Posterior vena cava (tissue), 2 donors: ENCODE measurements at places on chromosomes 3 and 15.
A peak's percentile ranks its signal among the peaks of the same experiment; 100 is the strongest.

DNA sequence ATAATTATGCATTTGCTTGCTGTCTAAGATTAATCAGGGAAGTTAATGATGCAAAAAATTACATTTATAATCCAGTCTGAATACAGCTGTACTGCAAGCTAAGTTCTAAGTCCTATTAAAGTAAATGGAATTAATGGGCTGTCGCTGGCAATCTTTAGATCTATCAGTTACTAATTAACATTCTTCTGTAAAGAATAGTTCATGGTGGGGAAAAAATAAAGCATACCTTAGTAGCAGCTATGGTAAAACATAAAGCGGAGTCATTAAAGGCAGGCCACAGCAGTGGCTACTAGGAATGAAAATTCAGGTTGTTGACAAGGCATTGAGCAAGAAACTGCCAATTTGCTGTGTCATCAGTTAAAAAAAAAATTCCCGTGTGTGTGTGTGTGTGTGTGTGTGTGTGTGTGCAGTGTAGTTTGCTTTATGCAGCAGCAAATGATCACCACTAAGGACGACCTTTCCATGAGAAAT lies 129.8 kb downstream of the ZNF385D start:
- DNase-seq = no peak

DNA sequence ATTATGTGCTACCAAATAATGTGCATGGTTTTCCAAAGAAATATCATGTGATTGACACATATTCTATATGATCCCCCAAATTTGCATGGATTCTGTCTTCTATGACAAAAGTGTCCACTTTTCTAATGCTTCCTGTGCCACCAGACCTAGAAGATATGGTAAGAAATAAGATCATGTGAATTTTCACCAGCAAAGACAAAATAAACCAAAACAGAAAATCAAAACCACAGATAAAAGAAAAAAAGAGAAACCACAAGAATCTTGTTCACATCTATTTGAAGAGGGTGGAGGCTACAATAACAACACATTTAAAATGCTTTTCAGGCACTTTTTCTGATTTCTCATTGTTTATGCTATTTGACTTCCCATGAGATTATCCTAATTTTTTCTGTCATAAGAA lies 303.4 kb downstream of the DIPK2A start:
- DNase-seq = no peak

- peak; percentile 87 for DNase-seq
These were observed 44.4 kb downstream of the ADAMTSL3 start for GRCh38 chr15:83698294-83698693.

DNA sequence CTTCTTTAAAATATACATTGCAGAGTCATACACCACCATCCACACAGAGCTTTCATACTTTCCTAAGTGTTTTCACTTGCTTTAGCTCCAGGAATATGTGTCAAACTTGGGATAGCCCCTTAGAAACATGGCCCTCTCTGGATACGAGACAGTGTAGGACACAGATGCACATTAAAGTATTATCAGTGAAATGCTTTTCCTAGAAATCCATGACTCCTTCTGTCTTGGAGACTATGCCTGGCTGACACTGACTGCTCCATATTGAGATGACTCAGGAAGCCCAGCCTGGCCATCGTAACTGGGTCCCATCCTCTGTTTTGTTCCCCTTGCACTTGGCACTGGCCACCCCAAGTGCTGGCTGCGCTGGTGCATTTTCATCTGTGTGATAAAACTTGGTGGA lies 204.8 kb downstream of the PDZRN3 start:
- DNase-seq = no peak

DNA sequence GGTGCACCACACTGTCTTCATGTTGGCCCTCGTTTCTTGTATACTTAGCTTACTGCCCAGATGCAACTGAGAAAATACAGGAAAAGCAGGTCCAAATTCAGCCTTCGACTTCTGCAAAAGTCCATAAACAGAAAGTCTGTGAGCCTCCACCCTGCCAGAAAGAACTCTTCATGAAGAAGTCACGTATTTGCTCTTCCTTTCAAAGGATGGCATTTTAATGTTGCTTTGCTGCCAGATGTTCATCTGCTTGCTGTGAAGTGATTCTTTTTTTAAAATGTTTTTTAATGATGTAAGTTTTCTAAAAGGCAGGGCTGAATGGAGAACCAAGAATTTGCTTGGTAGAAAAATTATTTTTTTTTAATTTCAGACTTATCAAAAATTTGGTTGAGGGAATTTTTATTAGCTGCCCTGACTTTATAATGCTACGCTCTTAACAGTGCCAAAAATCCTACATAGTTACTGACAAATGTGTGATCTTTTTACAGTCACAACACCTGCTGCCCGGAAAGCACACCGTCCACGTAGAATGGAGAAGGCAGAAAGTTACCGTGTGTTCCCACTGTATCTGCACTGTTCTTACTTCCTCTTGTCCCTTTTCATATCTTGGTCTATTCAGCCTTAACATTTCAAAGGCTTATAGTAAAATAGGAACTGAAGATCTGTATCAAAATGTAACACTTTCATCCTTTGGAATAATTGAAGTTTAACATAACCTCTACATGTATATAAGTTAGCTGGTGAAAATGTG lies 136.3 kb downstream of the LRRC28 start:
- no peak for DNase-seq

DNA sequence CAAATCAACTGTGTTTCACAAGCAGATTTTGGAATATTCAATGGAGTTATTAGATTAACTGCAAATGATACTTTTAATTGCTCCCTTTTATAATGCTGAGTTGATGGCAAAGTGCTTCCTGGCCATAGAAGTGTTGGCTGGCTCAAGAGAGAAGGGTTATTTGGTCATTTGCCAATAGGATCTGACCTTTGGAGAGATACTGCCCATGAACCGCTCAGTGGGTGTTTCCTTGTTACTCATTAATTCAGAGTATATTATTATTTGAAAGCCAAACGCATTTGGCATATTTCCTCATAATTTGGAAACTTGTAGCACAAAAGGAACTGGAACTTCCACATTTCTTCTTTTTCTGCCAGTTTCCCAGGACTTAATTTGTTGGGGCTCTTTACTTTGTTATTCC lies 234.7 kb downstream of the CDIN1 start:
- no peak for DNase-seq

DNA sequence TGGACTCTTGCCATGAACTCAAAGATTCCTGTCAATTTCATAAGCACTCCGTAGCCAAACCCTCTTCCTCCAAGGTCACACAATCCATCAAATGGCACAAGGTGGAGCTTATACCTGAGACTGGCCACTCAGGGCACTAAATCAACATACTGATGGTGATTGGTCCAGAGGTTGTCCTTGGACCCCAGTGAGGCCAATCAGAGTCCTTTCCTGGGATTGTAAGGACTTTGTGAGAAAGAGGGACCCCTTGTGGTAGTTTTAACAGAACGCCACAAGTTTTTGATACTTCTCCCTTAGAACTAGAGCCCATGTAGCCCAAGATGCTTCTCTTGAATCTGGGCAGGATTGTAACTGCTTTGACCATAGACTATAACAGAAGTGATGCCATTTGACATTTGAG lies 44.4 kb upstream of the LARS2 start:
- no peak for DNase-seq

DNA sequence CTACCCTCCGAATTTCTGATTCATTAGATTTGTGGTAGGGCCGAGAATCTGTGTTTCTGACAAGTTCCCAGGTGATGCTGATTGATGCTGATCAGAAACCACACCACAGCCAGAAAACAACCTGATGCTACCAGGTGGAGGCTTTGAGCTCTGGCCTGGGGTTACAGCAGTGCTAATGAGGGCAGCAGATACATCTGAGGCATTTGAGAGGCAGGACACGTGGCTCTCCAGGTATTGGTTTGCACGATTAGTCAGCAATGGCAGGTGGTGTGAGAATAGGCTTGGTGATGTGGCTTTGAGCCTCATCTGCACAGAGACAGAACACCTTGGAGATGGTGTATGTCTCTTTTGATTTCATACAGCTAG lies 78.8 kb upstream of the THBS1 start:
- no peak for DNase-seq

- DNase-seq = no peak
These were observed 67.1 kb downstream of the MB21D2 start for GRCh38 chr3:192850451-192850981.
